Activated naive CD4-positive, alpha-beta T cell treated with anti-CD3 and anti-CD28 coated beads, Interleukin-2, amount 10 ng/mL, durations not matched to agents 7 days and 5 days (primary cell): ENCODE measurements at places on chromosomes 7 and 10.

DNA sequence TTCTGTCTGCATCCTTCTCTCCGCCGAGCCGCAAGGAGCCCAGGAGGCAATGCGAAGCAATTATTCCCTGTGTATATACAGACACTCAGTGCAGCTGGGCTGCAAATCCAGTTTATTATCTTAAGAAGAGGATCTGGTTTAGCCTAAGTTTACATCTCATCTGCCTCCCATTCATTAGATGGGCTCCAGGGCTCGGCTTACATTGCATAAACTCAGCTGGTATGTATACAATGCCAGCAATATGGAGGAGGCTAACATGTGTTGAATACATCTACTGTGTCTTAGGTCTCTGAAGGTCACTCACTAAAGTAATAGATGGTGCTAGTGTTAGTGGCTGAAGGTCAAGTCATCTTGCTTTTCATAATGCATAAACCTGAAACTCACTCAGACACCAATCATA is 996.8 kb downstream of the KCNMA1 start:
- H3K36me3 ChIP-seq, result no peaks in the 10 kb centered on the region
- DNase-seq, result no peak
- no peaks in the 10 kb centered on the region for H3K27me3 ChIP-seq
- no peak overlapping the region for H3K4me3 ChIP-seq

GRCh38 chr10:22252801-22253579 is 35.2 kb upstream of the EBLN1 start:
- peak; percentile 47 for DNase-seq
- H3K27ac ChIP-seq, result peak overlapping the region; percentile 98
- peaks cover 23% of the 10 kb centered on the region for H3K4me1 ChIP-seq
- H3K4me3 ChIP-seq, result peak overlapping the region; percentile 84

DNA sequence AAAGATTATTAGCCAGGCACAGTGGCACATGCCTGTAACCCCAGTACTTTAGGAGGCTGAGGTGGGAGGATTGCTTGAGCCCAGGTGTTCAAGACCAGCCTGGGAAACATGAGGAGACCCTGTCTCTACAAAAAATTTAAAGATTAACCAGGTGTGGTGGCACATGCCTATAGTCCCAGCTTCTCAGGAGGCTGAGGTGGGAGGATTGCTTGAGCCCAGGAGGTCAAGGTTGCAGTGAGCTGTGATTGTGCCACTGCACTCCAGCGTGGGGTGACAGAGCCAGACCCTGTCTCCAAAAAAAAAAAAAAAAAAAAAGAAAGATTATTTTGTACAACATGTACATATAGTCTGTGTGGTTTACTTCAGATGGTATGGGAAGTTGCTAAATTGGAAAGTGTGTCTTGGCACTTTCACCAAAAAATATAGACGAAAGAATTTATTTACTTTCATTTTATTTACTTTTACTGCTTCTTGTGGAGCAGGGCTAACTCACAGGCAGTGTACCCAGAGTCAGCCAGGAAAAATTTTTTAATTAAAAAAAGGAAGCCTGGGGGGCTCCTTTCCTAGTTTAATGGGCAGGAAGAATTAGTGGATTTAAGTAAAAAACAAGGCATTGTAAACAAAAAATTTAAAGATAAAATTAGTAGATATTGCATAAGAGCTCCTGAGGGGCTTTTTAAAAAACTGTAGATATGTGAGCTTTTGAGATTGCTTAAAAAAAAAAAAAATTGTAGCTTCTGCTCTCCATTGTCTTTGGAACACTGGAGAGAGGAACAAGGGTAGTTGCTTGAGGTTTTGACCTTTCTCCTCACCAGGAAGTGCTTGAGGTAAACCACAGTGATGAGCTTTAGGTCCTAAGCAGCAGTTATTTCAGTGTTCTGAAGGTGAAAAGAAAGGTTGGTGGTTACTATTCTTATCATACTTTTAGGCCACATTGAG is 44.6 kb upstream of the VDAC2 start:
- H3K27me3 ChIP-seq, result no peaks in the 10 kb centered on the region
- peak overlapping the region; percentile 34 for H3K4me3 ChIP-seq
- peaks cover 22% of the 10 kb centered on the region for H3K36me3 ChIP-seq
- H3K27ac ChIP-seq, result peak overlapping the region; percentile 91
- peaks cover 40% of the 10 kb centered on the region for H3K4me1 ChIP-seq

GRCh38 chr7:17429579-17429978 is 131.1 kb downstream of the AHR start:
- DNase-seq, result no peak
- no peak overlapping the region for H3K4me3 ChIP-seq
- H3K36me3 ChIP-seq, result no peaks in the 10 kb centered on the region
- no peaks in the 10 kb centered on the region for H3K4me1 ChIP-seq

DNA sequence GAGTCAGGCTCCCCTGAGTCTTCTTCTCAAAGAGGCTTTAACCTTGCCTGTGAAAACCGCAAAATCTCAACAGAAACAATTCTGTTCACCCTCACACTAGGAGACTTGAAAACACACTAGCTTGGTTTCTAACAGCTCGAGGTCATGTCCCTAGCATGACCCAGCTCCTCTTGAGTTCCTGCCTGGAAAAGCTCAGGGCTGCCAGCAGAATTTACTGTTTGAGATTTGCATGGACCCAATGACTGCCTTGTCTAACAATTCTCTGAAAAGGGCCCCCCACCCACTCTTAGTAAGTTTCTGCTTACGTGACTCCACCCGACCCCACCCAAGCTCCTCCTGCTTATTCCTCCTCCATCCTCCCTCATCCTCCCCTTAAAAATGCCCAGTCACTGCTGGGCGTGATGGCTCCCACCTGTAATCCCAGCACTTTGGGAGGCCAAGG is 85.1 kb upstream of the KMT2C start:
- DNase-seq, result no peak
- no peak overlapping the region for H3K4me3 ChIP-seq
- H3K4me1 ChIP-seq, result no peaks in the 10 kb centered on the region

DNA sequence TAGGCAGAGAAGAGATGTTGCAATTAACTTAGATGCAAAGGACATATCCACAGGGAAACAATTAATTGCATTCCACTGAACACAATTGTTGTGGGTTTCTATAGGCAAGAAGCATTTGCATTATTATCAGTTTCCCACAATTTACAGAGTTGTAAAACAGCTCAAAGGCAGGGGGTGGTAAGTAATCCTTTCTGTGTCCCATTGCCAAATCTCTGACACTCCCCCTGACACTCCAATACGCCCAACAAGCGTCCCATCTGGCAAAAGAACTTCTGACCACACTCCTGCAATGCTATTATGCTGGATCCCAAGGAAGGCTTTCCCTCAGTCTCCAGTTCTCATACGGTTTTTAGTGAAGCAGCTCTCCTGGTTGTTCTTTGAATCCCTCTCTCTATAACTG is 179.8 kb downstream of the CXCL12 start:
- H3K4me1 ChIP-seq, result no peaks in the 10 kb centered on the region
- H3K27ac ChIP-seq, result no peak overlapping the region
- DNase-seq, result no peak

GRCh38 chr10:125698481-125698998 is 15.6 kb upstream of the TEX36 start:
- peaks cover 18% of the 10 kb centered on the region for H3K27me3 ChIP-seq
- H3K4me1 ChIP-seq, result no peaks in the 10 kb centered on the region
- H3K27ac ChIP-seq, result no peak overlapping the region
- H3K36me3 ChIP-seq, result no peaks in the 10 kb centered on the region
- H3K4me3 ChIP-seq, result no peak overlapping the region

GRCh38 chr10:72204296-72204695 is 11.5 kb upstream of the ANAPC16 start:
- no peak overlapping the region for H3K4me3 ChIP-seq
- no peak overlapping the region for H3K27ac ChIP-seq
- no peak for DNase-seq
- peaks cover 14% of the 10 kb centered on the region for H3K4me1 ChIP-seq
- peaks cover 34% of the 10 kb centered on the region for H3K36me3 ChIP-seq

DNA sequence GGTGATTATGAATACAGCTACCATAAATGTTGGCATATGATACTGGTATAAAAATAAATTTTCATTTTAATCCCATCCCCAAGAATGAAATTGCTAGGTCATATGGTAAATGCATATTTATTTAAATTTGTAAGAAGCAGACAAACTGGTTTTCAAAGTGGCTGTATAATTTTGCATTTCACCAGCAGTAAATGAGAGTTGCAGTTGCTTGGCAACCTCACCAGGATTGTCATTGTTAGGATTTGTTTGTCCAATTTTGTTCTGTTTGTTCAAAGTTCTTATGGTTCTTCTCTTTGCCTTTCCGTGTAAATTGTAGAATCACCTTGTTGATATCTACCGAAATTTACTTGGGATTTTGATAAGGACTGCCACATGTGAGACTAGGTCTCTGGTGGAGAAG is 237.4 kb downstream of the OTUD1 start:
- H3K4me1 ChIP-seq, result no peaks in the 10 kb centered on the region
- H3K27ac ChIP-seq, result no peak overlapping the region
- no peak for DNase-seq
- no peak overlapping the region for H3K4me3 ChIP-seq

DNA sequence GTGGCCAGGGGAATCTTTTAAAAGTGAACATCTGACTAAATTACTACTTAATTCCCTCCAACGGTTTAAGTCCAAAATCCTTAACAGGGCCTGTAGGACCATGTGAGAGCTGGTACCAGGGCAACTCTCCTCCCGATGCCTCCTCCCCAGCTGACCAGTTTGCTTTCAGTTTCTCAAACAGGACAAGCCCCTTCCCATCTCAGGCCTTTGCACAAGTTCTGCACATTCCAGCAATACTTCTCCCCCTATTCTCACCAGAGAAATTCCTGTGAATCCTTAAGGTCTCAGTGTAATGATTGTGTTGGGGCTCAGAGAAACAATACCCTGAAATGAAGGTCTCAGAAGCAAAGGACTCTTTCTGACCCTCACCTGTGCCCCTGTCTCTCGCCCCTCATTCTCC is 8.0 kb upstream of the CALHM1 start:
- DNase-seq, result no peak
- no peak overlapping the region for H3K27ac ChIP-seq
- peaks cover 33% of the 10 kb centered on the region for H3K27me3 ChIP-seq
- H3K4me1 ChIP-seq, result peaks cover 65% of the 10 kb centered on the region

- no peaks in the 10 kb centered on the region for H3K36me3 ChIP-seq
- no peaks in the 10 kb centered on the region for H3K27me3 ChIP-seq
- no peaks in the 10 kb centered on the region for H3K4me1 ChIP-seq
- no peak overlapping the region for H3K27ac ChIP-seq
Observed at GRCh38 chr7:31825576-31825975, 138.6 kb downstream of the PPP1R17 start.

DNA sequence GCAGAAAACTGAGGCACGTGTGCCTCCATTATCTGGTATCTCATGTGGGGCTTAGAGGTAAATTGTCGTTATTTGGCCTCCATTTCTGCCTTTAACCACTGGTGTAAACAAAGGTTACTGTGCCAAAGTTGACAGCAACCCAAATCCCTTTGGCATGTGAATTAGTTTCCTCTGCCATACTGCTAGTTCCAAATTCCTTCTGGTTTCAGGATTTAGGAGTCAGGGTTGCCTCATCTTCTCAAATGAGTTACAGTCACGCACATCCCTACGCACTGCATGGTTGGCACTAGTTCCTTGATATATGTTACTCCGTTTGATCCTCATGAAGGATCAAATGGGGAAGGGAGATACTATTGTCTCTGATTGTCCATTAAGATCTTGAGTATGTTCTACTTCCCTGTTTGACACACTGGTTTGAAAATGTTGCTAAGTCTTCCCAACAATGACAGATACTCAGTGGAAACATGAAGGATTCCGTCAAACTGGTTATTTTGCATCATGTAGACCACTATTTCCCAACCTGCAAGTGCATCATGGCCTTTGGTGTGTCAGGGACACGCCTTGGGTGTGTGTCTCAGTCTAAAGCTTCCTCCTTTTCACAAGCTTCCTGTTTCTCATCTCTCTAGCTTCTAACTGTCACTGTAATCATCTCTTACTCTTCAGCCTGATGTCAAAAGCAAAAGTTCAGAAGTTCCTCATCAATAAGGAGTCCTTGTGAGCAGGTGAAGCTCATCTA is at the start of gene LIPN:
Gene LIPN, plus strand, starts transcription at position 655 of the 736 bp plus-strand sequence. CDS start 1,386 bp downstream, outside the sequence.
- peaks cover 12% of the 10 kb centered on the region for H3K27me3 ChIP-seq
- no peak for DNase-seq
- H3K36me3 ChIP-seq, result no peaks in the 10 kb centered on the region
- no peak within 1 kb of the TSS for H3K4me3 ChIP-seq

GRCh38 chr7:33351709-33352108 is 222.3 kb downstream of the BBS9 start:
- H3K4me3 ChIP-seq, result no peak overlapping the region
- no peak overlapping the region for H3K27ac ChIP-seq
- no peaks in the 10 kb centered on the region for H3K36me3 ChIP-seq

DNA sequence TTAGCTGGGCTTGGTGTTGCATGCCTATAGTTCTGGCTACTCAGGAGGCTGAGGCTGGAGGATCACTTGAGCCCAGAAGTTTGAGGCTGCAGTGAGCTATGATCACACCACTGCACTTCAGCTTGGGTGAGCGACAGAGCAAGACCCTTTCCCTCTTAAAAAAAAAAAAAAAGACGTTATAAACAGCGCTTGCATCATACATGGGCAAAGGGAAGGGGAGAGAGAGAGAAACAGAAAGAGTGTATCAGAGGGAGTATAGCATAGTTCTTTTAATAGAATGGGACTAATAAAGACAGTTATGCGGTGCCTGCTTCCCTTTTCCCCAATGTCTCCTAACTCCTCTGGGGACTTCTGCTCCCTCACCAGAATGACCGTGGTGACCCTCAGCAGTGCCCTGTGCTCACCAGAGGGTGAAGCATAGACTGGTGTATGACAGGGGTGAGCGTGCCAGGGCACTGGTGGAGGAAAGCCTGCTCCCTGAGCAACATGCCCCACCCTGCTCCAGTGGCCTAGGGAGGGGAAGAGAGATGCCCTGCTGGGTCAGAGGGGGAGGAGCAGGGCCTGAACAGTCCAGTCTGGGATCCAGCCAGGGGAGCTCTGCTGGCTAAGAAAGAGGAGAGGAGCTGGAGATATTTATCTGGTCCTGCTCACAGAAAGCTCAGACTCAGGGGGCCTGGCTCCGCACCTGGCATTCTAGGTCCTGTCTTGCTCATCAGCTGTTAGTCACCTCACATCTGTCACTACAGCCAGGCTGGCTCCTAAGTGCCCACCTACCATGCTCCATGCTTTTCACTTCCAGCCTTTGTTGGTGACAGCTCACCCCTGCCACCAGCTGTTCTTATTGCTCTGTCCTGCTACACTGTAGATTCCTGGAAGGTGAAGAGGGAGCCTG is 2.2 kb downstream of the PDZD7 start:
- peaks cover 45% of the 10 kb centered on the region for H3K27me3 ChIP-seq
- no peak overlapping the region for H3K27ac ChIP-seq
- no peak for DNase-seq
- H3K4me3 ChIP-seq, result no peak overlapping the region

GRCh38 chr7:132618956-132619305 is 42.7 kb upstream of the PLXNA4 start:
- H3K36me3 ChIP-seq, result no peaks in the 10 kb centered on the region
- DNase-seq, result no peak
- H3K27me3 ChIP-seq, result peaks cover 33% of the 10 kb centered on the region
- peaks cover 11% of the 10 kb centered on the region for H3K4me1 ChIP-seq
- no peak overlapping the region for H3K27ac ChIP-seq
